ENCODE measurements at places on chromosomes 7 and 10. TPM values are rescaled to one million over a fixed set of nuclear protein-coding genes. Genes with fewer than 3 reads are reported as not detected.

Gene LIPF
- not detected for total RNA-seq

DNA sequence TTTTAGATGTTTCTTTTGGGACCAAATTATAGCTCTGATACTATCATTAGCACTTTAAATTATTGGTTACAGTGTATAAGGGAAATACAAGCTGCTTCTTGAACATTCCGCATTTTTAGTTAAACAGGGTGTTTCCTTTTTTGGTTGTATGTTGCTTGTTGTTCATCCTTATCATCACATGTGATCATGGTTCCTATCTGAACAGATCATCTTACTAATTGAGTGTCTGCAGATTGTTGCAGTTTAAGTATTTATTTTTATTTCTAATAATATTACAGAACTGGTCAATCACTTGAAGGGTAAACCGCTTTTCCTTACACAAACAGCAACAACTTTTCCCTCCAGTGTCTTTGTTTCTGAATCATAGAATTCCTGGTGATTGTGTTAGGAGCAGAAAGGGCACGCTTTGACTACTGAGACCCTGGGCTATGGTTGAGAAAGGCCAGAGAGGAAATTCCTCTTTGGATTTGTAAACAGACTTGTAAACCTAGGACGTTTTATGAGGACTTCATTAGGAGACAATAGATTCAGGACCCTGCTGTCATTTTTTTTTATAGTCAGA lies 37.2 kb downstream of the CHN2 start:
- DNase-seq, result no peak

- DNase-seq, result no peak
These were observed 200.3 kb upstream of the PRSS1 start for GRCh38 chr7:142548978-142549377.

DNA sequence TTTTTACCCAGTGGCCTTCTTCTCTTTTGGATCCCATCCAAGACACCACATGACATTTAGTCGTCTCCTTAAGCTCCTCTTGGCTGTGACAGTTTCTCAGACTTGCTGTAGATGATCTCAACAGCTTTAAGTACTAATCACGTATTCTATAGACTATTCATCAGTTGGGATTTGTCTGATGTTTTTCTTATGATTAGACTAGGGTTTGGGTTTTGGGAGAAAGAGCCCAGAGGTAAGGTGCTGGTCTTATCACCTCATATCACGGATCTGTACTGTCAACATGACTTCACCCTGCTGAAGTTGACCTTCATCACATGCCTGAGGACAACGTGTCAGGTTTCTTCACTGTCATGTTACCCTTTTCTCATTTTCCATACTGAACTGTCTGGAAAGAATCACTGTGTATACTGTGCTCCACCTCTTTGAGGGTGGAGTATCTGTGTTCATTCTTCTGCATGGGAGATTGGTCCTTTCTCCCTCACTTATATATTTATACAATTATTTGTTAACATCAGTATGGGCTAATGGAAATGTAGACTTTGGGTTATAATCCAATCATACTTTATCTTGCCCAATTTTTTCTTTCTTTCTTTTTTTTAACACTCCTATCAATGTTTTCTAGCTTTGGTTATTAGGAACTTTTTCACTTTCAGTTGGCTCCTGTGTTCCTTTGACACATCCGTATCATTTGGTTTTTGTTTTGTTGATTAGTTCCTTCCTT lies 6.4 kb upstream of the HKDC1 start:
- no peak for DNase-seq

Gene CFAP58
- 0.88 TPM for total RNA-seq

- DNase-seq, result no peak
These were observed 132.7 kb downstream of the ELAPOR2 start for GRCh38 chr7:86926732-86927131.

Gene KNDC1
- 0.98 TPM for total RNA-seq
